Hematopoietic multipotent progenitor cell treated with erythropoietin and hydrocortisone succinate and interleukin-3 and kit ligand, for 4 days (in vitro differentiated cells): ENCODE measurements at places on chromosomes 7 and 10.

GRCh38 chr10:17109475-17110207, 20.0 kb downstream of the CUBN start:
- no peak for DNase-seq

GRCh38 chr10:91545838-91546237, 87.0 kb downstream of the PPP1R3C start:
- DNase-seq: no peak

DNA sequence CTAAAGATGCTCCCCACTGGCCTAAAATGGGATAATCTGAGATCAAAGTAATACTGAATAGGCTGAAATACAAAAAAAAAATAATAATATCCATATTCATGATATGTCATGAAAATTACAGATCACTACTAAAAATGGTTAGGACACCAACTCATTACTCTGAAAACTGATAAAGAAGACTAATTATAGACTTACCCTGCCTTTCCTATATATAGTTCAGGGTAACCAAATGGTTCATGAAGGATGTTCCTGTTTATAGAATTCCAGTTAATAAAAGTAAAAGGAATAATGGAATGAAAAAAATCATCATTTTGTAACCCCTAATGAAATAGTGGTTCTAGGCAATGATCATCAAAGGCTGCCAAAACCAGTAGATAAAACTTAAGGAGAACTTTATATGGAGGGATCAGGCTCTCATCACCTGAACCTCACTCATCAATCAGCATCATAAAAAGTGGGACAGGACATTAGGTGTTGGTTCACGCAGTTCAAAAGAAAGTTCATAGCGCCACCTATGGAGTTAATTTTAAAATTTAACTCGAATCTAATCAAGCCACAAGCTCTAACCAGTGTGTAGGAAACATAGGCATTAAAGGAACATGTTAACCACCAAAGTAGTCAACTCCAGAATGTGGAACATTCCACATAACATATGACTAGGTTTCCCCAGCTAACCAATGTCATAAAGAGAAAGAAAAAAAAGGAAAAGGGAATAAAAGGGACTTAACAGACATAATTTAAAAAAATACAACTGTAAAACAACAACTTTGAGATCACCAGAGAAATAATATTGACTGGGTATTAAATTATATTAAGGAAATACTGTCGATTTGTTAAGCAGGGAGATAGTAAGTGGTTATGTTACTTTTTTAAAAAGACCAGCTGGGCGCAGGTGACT, 35.7 kb downstream of the P4HA1 start:
- DNase-seq: peak; percentile 77

DNA sequence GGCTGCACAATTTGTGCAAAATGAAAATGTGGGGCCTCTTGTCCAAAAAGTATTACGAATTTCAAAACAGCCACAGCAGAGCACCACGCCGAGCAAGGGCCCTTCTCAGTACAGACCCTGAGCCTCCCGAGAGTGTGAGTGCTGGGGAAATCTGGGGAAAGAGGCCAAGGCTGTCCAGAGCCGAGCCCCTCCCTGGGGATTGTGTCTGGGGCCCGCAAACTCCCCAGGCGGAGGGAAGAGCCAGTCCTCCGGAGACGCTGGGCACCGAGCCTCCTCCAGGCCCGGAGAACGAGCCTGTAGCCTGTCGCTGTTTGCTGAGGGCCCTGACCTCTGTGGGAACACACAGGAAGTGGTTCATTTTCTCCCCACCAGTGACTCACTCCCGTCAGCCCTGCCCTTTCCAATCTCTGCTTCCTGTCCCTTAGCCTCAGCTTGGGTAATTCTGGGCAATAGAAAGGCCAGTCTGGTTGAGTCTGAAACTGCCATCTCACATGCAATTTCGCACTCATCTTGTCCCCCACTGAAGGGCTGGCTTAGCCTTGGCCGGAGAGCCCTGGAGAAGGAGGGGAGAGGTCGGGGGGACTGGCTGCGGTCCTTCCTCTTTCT, 19.5 kb upstream of the GNA12 start:
- peak; percentile 95 for DNase-seq

DNA sequence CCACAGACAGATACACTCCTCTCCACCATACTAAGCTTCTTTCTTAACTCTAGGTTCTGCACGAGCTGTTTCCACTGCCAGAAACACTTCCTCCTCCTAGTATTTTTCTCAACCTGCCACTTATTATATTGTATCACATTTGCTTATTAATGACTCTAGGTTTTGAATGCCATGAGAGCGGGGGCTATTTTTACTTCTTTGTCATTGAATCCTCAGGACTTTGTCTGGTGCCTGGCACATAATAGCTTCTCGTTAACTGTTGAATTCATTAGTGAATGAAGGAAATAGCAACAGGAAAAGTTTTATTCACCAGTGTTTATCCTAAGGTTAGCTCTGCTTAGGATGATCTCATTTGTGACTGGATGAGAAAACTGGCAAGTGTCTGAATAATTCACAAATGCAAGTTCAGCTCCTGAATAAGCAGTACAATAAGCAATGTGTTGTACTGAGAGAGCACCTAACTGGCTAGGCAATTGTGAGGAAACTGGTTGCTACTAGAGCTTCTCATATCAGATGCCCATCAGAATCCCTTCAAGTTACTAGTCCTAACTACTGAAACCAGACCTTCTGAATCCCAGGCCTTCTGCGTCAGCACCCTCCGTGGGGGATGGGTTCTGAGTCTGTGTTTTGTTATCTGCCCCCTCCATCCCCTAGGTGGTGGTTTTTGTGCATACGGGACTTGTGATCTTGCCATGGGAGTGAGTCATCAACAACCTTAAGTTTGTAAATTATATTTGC, 92.7 kb downstream of the LSMEM1 start:
- peak; percentile 74 for DNase-seq

GRCh38 chr7:2513702-2514101, 5.9 kb upstream of the LFNG start:
- no peak for DNase-seq
